Activated CD4-positive, alpha-beta memory T cell treated with anti-CD3 and anti-CD28 coated beads, Interleukin-2, amount 10 ng/mL, durations not matched to agents 7 days and 5 days (primary cell): ENCODE measurements at places on chromosomes 3 and 15.

- no peaks in the 10 kb centered on the region for H3K27me3 ChIP-seq
- peaks cover 50% of the 10 kb centered on the region for H3K36me3 ChIP-seq
- DNase-seq: no peak
- H3K4me1 ChIP-seq: peaks cover 57% of the 10 kb centered on the region
Observed at GRCh38 chr3:10219737-10220136, 28.5 kb upstream of the TATDN2 start.

DNA sequence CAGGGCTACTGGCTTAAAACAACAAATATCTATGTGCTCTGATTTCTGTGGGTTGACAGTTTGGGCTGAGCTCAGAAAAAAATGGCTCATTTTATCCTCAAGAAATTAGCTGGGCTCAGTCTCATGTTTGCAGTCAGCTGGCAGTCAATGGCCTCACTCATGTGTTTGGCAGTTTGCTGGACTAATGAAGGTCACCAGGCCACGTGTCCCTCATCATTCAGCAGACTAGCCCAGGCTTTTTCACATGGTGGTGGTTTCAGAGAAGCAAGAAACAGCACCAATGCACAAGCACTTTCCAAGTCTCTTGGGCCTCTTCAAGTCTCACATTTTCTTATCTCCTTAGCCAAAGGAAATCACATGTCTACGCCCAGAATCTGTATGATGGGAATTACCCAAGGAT lies 478.3 kb upstream of the PPP2R3A start:
- H3K27me3 ChIP-seq: no peaks in the 10 kb centered on the region
- H3K27ac ChIP-seq: no peak overlapping the region
- H3K4me1 ChIP-seq: no peaks in the 10 kb centered on the region
- no peaks in the 10 kb centered on the region for H3K36me3 ChIP-seq
- DNase-seq: no peak

- no peak overlapping the region for H3K4me3 ChIP-seq
- H3K4me1 ChIP-seq: no peaks in the 10 kb centered on the region
- H3K27me3 ChIP-seq: no peaks in the 10 kb centered on the region
Observed at GRCh38 chr3:55532806-55533205, 45.7 kb upstream of the WNT5A start.

DNA sequence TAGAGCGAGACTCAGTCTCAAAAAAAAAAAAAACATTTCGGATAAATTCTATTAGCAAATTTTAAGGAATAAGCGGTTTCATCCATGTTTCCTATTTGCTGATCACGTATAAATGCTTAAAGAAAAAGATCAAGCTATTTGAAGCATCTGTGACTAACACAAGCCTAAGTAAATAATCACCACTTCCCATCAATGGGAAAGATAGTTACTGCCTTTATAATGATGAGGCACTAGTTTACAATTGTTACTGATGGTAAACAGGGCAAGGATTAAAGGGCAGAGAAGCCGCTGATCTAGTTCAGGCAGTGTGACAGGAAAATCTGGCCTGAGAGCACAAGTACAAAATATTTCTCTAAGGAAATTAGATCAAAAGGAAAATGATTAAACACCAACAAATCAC lies 13.7 kb downstream of the CLPX start:
- no peak overlapping the region for H3K4me3 ChIP-seq
- peaks cover 28% of the 10 kb centered on the region for H3K36me3 ChIP-seq
- H3K27ac ChIP-seq: no peak overlapping the region
- no peaks in the 10 kb centered on the region for H3K27me3 ChIP-seq
- no peak for DNase-seq
